ENCODE measurements at places on chromosomes 4 and X.

GRCh38 chr4:68808060-68808459 lies 7.7 kb upstream of the UGT2B10 start:
- DNase-seq: no peak

DNA sequence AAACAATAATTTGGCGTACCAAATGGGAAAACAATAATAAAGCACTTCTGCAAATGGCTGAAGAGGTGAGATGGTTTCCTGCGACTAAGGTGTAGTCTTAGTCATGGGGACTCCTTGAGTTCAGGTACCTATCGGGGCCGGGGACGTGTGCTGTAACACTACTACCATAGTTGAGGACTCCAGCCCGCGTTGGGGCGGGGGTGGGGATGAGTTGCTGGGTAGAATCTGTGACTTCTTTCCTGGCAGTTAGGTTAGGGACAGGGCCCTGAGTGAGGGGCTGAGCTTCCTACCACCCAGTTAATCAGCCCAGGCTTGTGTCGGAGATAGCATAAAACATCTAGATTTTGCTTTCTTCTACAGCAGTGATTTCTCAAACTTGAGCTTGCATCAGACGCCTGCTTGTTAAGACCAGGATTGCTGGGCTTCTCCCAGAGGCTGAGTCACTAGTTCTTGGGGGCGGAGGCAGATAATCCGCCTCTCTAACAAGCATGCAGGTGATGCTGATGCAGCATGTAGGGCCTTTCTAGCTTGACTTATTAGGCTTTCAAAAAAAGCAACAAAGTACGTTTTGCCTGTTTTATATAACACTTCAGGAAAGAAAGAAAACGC lies 30.2 kb downstream of the RBBP7 start:
- DNase-seq: no peak

DNA sequence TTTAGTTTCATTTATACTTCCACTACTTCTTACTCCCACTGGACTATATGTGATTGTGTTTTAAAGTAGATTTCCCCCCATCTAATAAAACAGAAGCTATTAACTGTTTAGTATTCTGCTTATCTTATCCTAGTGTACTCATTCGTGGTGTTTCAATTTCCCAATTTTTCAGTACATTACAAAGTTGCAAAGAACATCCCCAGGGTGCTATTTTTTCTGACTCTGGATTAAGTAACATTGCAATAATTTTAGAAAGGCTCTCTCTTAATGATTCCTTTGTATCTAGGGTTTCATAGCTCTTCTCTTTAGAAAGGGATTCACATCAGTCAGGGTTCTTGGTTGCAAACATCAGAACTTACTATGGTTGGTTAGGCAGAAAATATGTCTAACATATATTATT lies 317.9 kb upstream of the DIPK2B start:
- DNase-seq: no peak

DNA sequence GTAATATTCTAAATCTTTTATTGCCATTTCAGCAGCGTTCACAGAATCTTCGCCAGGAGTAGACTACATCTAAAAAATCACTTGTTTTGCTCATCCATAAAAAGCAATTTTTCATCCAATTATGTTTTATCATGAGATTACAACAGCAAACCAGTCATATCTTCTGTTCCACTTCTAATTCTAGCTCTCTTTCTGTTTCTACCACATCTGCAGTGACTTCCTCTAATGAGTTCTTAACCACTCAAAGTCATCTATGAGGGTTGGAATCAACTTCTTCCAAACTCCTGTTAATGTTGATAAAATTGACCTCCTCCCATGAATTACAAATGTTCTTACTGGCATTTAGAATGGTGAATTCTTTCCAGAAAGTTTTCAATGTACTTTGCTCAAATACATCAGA lies 174.4 kb upstream of the BRWD3 start:
- DNase-seq: no peak

GRCh38 chr4:73725985-73726384 lies 14.4 kb upstream of the CXCL8 start:
- DNase-seq: peak; percentile 97

GRCh38 chr4:113303315-113303714 lies 253.9 kb downstream of the ANK2 start:
- no peak for DNase-seq

- no peak for DNase-seq
These were observed 21.7 kb downstream of the GAB1 start for GRCh38 chr4:143358419-143358818.

- DNase-seq: no peak
These were observed 1226.2 kb upstream of the TENM3 start for GRCh38 chr4:181017038-181017437.

DNA sequence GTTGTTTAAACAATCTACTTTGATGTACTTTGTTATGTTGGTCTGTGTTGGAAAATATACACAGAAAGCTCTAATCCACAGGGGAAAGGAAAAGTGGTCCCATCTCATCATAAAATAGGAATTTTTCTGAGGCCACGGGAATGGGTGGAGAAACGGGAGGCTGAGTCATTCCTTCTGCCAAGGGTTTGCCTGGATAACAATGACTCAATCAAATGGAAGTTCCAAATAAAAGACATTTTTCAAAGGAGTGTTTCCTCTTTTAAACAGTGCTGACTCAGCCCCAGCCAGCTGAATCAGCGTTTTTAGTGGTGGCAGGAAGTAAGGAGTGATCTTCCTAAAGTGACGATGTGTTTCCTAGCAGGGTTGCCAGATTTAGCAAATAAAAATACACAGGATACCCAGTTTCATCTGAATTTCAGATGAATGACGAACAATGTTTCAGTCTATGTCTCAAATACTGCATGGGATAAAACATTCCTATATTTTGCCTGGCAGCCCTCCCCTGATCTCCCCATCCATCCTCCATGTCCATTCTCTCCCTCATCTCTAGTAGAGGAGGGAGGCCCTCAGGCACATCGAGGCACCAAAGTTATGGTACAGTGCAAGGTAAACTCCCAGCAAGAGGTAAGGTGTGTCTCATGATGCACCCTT lies 345.4 kb upstream of the GATB start:
- DNase-seq: peak; percentile 86

GRCh38 chr4:175891851-175892250 lies 79.8 kb upstream of the GPM6A start:
- no peak for DNase-seq

GRCh38 chr4:184053434-184053833 lies 148.3 kb downstream of the STOX2 start:
- DNase-seq: no peak

DNA sequence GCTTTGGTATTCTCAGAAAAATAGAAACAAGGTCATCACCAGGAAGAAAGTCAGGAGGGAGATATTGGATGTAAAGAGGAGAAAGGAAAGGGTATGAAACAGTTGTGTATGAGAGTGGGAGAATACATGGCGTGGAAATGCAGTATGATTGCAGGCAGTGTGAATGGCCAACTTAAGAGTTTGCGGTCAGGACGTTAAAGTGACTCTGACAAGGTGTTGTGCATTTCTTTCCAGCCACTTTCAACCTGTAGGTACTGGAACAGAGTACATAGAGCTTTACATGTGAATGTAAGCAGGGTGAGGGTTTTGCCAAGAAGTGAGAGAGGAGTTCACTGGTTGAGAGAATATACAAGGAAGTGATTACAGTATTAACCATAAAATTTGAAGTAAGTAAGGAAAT lies 15.7 kb downstream of the ATP10D start:
- no peak for DNase-seq

DNA sequence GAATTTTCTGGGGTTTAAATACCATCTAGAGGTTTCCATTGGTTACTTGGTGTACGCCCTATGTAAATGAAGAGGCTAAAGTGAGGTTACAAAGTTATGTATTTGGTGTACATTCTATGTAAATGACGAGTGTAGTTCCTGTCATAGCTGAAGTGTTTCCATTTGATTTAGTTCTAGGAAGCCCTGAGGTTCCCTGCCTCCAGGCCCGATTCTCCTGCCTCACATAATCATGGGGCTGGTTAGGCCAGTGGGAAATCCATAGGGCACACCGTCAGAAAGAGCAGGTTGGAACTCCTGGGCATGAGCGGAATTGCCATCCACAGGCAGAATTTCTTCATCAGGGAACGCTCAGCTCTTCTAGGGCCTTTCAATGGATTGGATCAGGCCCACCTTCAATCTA lies 24.2 kb upstream of the HOPX start:
- no peak for DNase-seq

- no peak for DNase-seq
These were observed 33.7 kb downstream of the CYBB start for GRCh38 chrX:37813570-37813969.

DNA sequence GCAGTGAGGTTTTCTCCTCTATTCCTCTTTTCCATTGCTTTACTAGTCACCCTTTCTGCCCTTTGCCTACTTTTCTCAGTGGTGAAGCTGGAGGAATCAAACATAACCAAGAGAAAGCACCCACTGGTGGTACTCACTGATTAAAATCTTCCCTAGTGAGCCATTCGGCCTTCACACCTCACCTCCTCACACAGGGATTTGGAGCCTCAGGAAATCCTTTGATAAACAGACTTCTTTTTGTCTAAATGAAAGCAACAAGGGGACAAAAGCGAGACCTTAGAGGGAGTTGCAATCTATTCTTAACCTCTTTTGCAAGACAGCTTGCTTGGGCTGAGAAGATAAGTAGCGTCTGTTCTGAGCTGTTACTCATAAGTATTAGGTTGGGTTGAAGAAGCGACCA lies 572.6 kb downstream of the ZNF674 start:
- DNase-seq: no peak

- DNase-seq: no peak
These were observed 75.7 kb upstream of the PAK3 start for GRCh38 chrX:111020283-111020682.
